MM.1S (cell line): ENCODE measurements at places on chromosomes 11 and 22.
A peak's percentile ranks its signal among the peaks of the same experiment; 100 is the strongest.

DNA sequence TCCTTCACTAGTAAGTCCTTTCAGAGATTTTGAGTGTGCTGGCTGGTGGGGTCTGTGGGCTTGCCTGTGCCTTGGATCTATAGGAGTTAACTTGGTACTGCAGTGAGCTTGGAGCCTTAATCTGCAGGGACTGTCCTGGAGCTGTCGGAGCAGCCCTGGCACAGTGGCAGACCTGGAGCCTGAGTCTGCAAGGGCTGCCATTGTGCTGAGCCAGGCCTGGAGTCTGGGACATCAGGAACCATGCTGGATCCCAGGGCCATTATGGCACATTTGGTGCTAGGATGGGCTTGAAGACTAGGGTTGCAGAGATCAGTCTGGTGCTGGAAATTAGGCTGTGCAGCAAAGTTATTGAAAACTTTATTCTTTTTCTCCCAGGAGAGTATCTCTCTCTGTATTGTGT, 665.4 kb downstream of the METTL15 start:
- DNase-seq: no peak

DNA sequence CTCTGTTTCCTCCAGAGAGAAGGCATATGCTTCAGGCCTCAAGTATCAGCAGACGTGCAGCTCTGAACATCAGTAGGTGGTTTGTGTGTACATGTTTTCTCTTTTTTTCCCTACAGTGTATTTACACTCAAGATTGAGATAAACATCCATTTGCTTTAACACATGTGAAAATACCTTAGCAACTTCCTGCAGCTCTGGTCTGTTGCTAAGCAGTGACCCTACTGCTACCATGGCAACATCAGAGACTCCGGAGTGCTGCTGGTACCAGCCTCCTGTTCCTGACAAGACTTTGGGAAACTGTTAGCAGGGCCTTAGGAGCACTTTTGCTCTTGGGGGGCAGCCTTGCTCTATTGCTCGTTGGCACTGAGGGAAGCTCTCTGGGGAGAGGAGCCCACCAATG, 221.2 kb upstream of the PLET1 start:
- DNase-seq: no peak

GRCh38 chr22:30754971-30755758, 60.5 kb downstream of the OSBP2 start:
- peak; percentile 70 for DNase-seq

DNA sequence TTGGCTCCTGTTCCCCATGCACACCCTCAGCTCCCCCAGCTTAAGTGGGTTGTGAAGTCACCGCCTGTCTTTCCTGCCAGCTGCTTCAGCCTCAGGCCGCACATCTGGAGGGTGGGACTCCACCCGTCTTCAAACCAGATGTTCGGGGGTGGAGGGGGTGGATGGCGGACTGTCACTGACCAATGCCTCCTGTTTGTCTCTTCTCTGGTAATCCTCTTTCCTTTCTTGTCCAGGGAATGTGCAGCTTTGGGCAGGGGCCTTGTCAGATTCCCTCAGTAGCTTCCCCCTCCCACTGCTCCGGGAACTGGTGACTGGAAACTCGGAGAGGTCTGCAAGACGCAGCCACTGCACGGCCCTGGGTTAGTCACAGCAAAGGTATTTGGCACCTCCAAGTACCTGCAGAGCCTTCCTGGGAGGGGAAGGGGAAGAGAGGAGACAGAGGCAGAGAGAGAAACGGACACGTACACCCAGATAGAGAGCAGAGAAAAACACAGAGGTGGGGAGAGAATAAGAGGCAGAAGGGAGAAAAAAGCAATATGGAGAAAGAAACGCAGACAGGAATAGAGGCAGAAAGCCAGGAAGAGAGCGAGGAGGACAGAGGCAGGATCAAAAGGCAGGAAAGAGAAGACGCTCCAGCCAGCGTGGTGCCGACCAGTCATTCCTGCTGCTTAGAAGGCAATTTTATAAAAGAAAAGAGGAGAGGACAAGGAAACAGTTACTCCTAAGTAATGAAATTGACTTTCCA, 56.1 kb upstream of the TIMP3 start:
- no peak for DNase-seq

GRCh38 chr22:44224166-44224565, 43.4 kb downstream of the PARVG start:
- no peak for DNase-seq
